ENCODE measurements at places on chromosomes 2 and 18.
A peak's percentile ranks its signal among the peaks of the same experiment; 100 is the strongest.

DNA sequence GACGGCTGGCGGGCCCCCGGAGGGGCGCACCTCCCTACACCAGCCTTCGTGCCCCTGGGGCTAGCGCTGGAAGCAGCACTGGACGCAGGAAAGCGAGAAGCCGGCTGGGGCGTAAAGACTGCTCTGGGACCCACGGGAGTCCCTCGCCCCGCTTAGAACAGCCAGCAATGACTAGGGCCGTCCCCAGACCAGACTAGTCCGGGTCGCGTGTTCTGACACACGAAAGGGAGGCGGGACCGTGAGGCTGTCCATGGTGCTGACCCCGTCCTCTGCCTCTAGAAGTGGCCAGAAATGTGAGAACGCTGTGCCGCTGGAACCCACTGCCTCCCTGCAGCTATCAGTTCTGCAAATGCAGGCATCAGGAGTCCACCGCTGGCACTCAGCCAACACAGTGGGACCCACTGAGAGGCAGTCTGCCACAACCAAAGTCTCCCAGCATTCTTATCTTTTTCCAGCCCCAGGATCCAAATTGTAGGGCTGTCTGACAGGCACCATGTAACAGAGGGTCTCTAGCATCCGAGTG lies at the start of gene UCN:
Gene UCN (minus strand): TSS at position 87 of the 523 bp plus-strand sequence. CDS start 550 bp downstream, outside the sequence.
- DNase-seq, result no peak

DNA sequence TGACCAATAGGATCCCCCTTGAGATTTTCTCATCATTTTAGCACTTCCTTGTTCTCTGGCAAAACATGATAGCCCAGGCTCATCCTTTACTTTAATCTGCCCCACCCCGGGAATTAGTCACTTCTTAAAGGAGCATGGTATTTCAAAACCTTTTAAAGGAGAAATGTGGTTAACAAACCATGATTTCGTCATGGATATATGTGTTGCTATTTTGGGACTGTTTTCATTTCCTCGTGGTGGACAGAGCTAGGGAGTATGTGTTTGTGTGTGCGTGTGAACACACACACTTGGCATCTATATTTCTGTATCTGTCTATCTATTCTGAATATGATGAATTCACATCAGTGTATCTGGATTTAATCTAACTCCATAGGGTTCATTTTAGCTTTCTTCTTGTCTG lies 128.1 kb downstream of the BIRC6 start:
- peak; percentile 94 for DNase-seq

GRCh38 chr2:108215794-108216211 lies 24.0 kb upstream of the SULT1C3 start:
- peak; percentile 68 for DNase-seq

DNA sequence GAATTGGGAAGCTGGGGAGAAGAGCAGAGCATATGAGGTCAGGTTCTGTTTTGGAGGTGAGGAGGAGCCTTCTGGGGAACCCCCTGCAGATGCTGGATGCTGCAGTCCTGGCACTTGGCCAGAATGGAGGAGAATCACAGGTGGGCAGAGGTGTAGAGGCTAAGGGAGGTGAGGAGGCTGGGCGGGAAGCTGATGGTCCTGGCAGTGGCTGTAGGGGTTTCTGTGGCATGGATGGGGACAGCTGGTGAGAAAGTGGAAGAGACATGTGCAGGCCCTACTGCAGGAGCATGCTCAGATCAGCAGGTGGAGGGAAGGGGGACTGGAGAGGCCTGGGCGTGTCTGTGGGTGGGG lies 101.3 kb downstream of the DYSF start:
- DNase-seq, result no peak

GRCh38 chr2:240333985-240334384 lies 101.5 kb upstream of the GPC1 start:
- DNase-seq, result no peak

DNA sequence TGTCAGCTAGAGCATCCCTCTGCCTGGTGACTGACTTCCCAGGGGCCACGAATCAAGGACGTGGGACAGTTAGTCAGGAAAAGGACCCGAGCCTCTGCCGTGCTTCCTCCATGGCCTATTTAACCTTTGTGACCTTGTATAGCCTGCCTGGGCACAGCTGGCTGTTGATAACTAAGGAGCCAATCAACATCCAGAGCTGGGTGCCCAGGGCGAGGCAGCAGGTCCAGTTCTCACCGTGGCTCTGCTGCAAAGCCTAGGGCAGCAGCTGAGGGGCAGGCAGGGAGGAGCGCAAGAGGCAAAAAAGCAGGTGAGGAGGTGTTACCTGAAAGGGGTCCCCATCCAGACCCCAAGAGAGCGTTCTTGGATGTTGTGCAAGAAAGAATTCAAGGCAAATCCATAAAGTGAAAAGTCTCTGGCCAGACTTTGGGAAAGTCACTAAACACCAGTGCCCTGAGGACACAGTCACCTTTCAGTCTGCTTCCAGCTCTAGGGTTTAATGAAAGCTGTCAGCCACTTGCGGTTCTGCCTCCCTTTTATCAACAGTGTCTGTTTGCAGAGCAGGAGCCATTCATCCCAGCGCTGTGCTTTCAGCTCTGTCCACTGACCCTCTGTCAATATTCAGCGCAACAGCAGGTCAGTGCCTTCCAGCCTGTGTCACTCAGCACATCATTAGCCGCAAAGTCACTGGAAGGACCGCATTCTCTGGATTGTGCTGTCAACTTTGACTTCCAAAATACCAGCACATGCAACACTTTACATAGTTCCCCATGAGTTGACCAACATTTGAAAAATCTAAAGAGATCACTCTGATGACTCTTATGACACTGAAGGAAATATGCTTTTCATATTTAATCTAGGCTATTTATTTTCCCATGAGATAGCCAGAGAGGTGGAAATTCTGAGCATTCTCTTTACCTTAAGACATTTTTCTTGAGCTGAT lies 38.6 kb upstream of the ASAP2 start:
- no peak for DNase-seq

GRCh38 chr2:161238265-161238559 lies 70.0 kb upstream of the PSMD14 start:
- DNase-seq, result no peak

- DNase-seq, result peak; percentile 26
Measured at GRCh38 chr2:149038442-149039212, at the start of gene LYPD6B. Gene LYPD6B, plus strand, starts transcription at chr2:149038699. Its CDS starts 92,250 bp downstream, at chr2:149130949.

DNA sequence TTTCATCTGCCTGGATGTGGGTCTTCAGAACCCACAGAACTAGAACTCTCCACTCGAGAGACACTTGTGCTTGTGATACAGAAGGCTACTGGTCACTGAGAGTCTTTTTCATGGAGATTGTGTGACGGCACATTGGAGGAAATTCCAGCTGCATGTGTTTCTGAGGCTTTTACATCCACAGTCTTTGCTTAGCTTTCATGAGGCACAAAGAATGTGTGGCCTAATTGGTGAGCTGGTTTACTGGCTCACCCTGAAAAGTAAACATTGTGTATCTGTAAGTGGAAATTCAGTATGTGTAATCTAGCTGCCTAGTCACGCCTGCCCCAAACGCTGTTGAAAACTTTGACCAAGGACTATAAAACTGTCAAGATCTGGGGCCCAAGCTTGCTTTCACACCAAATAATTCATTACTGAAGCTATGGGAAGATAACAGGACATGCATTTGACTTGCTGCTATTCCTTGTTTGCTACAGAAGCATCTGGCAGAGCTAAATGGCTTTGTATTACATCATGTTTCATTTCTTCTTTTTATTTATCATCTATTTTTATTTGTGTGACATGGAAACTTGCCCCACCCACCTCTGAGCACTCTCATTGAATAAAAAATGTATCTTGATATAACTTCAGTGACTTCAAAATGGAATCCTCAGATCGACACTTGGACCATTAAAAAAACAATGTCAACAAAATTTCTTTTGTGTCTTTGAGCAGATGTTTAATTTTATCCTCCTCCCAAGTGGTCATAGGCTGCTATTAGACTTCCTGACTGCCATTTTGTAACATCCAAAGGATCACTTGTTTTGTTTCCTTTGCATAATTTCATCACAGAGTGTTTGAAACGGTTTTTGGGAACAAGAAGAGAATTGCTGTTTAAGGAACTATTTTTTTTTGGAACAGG lies 80.2 kb downstream of the EFEMP1 start:
- peak; percentile 97 for DNase-seq

GRCh38 chr2:98479371-98479770 lies 34.7 kb downstream of the INPP4A start:
- DNase-seq, result no peak

DNA sequence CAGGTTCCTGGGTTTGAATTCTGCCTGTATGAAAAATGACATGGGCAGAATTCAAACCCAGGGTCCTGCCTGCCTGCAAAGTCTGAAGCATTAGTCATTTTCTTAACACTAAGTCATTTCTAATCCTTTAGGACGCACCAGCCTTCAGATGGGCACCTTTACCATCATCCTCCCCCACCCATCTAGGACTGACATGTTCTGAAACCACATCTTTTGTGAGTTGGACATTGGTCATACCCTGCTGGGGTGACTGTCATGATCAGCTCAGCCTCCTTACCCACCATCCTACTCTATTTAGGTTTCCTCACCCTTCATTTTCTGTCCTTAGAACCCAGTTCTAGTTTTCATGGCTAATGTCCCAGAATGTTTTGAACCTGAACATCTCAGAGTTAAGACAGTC lies 104.9 kb downstream of the TRIB2 start:
- DNase-seq, result no peak

GRCh38 chr2:236656166-236656565 lies 86.5 kb downstream of the ACKR3 start:
- no peak for DNase-seq

- DNase-seq, result no peak
Measured at GRCh38 chr2:41827354-41827971, 220.4 kb upstream of the PKDCC start.

DNA sequence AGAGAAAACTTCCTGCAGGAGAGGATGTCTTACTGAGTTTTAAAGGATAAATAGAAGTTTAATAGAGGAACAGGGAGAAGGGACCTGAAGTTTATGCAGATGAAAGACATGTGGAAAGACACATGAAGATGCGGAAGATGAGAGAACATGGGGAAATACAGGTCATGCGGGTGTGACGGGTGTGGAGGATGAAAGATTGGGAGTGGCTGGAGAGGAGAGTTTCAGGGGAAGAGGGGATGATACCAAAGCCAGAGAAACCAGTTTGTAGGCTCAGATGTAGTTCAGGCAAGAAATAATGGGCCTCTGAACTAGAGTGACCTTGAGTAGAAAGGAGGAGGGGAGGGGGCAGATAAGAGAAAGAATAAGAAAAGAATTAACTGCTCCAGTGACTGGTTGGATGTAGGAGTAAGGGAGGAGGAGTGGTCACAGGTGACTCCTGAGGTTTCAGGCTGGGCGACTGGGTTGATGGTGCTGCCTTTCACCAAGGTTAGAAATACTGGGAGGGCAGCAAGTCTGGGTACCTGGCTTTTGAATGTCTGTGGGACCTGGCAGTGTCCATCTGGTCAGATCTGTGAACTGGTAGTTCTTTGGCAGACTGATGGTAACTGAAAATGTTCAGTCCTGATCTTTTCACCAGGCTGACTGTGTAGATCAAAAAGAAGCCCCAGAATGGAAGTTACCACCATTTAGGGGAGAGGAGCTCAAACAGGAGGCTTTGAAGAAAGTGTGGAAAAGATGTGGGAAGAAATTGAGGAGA lies 69.4 kb downstream of the TET3 start:
- DNase-seq, result no peak
